ENCODE measurements at places on chromosomes 1 and 21.

DNA sequence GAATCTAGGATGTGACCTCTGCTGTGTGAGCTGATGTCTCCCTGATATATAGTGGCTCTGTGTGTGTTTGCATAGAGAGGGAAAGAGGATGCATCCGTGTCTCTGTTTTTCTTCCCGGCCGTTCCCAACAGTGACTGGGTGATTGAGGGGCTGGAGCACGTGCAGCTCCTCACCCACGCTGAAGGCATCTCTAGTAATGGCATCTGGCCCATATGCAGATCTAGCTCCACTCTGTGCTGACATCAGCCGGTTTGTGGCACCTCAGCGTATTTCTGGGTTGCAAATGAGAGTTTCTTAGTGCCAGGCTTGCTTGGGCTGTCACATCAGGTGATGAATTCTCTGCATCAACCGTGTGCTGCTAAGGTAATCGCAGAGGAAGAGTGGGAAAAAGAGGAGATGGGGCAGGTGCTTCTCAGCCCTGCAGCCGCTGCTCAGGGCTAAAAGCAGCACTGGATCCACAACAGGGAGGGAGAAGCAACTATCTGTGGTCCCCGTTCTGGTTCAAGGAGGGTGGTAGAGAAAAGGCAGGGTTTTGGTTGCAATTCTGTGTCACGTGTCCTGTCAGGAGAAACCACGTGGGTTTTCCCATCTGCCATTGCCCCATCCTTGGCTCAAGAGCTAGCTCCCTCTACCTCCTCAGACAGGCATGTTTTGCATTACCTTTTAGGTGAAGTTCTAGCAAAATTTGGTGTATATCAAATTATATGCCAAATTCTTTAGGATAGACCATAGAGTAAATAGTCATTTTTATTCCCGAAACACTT, 282.9 kb downstream of the PBX1 start:
- DNase-seq = no peak

DNA sequence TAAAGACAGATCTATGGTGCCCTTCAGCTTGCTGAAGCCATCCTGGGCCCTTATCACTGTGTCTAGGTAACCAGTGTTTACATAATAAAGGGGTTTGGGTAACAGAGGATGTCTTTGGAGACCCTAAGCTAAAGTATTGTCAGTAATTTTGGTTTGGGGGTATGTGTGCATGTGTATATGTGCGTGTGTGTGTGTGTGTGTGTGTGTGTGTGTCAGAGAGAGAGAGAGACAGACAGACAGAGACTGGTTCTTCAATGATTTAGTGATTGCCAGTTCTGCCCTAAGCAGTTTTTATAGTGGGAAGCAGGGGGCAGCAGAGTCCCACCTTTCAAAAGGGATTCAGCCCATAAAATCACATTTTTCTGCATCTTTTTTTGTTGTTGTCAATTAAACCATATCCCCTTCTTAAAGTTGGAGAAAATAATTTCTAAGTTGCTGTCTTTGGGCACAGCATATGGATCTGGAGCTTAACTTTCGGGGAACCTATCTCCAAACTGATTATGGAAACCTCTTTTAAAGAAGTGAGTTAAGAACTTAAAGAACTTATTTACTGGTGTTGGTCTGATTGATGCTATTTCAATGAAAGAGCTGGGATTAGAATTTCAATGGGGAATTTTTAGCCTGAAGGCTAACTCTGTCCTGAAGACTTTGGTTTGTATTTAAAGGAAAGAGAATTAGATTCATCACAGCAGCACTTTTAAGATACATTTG, 51.1 kb downstream of the ZNF326 start:
- DNase-seq = peak; percentile 12

- no peak for DNase-seq
Measured at GRCh38 chr1:158016651-158017335, 23.3 kb downstream of the KIRREL1 start.

- DNase-seq = peak; percentile 54
Measured at GRCh38 chr21:36747815-36748383, 49.0 kb downstream of the SIM2 start.

GRCh38 chr1:23427550-23427949, 3.0 kb upstream of the TCEA3 start:
- DNase-seq = no peak

DNA sequence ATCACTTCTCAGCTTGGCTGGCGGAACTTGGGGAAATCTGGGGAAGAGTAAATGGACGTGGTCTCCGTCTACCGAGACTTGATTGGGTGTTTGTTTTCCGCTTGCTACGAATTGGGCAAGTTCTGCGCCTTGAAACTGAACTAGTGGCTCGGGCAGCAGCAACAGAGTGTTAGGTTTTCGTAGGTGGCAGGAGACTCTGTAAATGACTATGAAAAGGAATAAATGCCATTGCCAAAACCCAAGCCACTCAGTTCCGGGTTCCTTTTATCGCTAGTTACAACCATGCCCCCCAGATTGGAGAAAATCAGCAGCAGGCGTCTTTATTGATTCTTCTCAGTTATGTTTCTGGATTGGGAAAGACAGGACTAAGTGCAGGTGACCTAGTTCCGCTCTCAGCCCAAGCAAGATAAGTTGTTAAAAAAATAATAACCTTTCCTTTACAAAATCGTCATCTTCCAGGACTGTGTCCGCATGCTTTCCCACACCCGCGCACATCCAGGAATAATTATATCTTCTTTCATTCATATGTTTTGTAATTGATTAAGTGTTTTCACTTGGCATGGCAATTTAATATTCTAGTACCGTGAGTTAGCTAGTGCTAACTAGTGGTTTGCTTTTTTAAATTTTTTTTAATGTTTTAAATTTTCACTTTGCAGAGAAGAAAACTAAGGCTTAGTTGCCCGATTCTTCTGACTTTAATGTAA, 3.4 kb downstream of the LHX9 start:
- DNase-seq = no peak

- DNase-seq = no peak
Measured at GRCh38 chr1:44212355-44213221, 683 bp upstream of the DMAP1 start.

DNA sequence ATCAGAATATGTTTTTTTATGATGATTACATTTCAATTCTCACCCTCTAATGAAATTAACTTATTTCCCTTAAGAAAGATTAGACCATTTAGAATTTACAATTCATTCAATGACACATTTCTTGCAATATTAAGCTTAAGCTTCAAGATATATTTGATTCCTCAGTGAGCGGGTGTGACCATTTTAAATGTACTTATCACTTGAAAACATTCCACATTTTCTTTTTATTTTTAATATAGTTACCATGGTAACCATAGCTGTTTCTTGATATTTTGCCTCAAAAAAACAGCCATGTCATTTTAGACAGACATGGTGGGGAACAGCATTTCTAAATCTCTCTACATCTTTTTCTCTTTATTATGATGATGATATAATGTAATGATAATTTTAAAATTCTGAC, 1029.0 kb upstream of the B3GALT2 start:
- DNase-seq = no peak

GRCh38 chr1:171744986-171745385, 3.1 kb upstream of the VAMP4 start:
- no peak for DNase-seq

DNA sequence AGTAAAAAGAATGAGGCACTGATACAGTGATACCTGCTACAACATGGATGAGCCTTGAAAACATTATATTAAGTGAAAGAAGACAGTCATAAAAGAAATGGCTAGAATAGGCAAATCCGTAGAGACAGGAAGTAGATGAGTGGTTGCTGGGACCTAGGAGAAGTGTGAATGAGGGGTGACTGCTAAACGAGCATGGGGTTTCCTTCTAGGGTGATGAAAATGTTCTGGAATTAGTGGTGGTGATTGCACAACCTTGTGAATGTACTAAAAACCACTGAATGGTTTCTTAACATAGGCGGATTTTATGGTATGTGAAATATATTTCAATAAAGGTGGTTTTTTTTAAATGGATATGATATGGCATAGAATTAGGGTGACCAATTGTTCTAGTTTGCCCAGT, 12.6 kb upstream of the SERINC2 start:
- DNase-seq = no peak

- DNase-seq = no peak
Measured at GRCh38 chr21:26782331-26782730, 62.9 kb downstream of the ADAMTS1 start.

GRCh38 chr1:111587509-111588174, 31.9 kb upstream of the RAP1A start:
- no peak for DNase-seq

DNA sequence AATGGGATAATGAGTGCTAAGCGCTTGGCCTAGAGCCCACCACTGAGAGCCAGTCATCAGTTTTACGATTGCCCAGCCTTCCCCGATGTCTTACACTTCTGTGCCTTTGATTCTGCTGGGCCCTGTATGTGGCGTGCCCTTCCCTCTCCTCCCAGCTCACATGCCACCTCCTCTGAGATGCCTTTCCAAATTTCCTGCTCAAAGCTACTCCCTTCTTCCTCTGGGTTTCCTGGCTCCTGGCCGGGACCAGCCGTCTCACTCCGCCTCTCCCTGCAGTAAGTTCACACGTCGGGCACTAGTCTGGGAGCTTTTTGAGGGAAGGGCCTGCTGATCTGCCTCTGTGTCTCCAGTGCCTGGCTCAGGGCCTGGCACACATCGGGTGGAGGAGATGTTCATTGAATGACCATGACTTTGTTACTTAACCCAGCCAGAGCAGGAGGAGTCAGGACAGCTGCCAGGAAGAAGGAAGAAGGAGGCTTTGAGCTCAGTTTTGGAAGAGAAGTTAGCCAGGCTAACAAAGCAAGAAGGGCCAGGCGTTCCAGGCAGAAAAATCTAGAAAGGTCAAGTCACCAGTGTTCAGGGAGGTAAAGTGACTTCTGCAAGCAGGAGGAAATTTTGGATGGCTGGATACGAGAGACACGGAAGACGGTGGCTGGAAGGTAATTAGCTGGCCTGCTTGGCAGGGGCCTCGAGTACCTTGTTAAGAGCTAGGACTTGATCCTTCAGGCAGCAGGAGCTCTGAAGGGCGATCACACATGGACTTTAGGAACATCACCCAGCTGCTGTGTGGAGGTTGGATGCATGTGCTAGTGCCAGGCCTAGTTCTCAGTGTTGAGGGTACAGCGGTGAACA, 63.6 kb downstream of the EPHB2 start:
- DNase-seq = peak; percentile 30

DNA sequence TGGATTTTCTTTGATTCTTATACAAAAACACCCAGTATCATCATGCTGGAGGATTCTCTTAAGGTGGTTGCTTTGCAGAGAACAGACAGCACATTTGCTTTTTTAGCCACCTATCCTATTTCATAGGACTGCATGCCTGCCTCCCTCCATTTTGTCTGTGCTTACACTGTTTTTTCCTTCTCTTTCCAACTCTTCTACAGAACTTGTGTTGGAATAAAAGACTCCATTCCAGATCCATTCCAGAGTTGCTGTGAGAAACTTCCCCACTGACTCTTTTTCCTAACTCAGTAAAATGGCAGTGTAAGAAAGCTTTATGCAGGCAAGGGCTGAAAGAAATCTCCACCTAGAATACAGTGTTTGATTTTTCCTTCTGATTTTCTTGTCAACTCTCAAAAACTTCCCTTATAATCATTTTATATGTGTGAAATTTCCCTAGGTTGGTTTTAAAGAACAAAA, 5.2 kb upstream of the ARID1A start:
- no peak for DNase-seq

DNA sequence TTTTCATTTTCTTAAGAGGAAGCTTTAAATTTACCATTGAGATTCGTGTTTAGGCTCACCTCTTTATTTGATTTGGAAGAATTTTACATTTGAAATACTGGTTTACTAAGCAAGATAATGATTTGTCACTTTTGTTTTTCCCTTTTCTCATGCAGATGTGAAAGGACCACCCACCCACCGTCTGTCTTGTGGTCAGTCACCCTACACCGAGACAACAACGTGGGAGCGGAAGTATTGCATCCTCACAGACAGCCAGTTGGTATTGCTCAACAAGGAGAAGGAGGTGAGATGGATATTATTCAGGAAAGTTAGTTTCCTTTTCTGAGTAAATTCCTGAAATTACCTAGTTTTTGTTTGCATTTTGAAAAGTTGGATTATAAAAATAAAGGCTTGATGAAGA, 189.5 kb downstream of the RASAL2 start:
- no peak for DNase-seq

DNA sequence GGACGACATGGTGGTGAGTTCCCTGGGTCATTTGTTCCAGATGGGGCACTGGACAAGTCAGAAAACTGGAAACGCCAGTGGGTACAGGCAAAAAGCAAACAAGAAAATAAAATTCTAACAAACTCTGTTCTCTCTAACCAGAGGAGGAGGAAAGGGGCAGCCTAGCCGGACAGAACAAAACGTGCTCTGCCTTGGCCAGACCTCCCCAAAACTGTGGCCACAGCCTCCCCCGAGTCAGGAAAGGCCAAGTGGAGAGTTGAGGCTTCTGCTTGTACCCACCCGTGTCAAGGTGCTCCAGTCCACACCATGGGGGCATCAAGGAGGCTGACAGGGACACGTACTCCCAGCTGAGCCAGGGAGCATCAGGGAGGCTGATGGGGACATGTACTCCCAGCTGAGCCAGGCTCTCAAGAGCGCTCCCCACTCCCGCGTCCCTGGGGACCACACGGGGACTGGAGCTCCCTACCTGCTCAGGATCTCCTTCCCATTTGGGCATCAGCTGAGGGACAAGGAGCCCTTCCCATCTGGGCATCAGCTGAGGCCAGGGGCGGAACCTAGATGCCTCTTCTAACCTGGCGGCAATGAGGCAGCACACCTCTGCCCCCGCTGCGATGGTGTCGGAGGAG, 154.8 kb upstream of the COL6A1 start:
- no peak for DNase-seq
